ENCODE measurements at places on chromosomes 2 and 18.

DNA sequence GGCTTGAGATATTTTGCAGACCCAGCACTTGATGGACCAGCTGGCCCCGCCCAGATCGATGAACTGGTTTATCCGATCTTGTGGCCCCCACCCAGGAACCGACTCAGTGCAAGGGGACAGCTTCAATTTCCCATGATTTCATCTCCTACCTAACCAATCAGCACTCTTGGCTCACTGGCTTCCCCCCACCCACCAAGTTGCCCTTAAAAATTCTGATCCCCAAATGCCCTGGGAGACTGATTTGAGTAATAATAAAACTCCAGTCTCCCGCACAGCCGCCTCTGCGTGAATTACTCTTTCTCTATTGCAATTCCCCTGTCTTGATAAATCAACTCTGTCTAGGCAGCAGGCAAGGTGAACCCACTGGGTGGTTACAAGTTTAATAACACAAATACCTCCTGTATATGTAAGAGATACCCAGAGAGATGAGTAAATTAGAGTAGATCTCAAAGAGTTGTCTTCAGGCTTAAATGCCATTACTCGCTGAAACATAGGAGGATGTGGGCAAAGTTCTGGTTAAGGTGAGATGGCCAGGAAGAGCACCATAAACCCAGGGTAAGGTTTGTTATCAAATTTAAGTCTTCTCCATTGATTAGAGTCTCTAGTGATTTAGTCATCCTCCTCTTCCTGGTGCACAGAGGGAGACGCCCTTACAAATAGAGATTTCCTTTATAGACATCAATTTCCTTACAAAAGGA, 222.8 kb downstream of the ARL4C start:
- no peak for DNase-seq

DNA sequence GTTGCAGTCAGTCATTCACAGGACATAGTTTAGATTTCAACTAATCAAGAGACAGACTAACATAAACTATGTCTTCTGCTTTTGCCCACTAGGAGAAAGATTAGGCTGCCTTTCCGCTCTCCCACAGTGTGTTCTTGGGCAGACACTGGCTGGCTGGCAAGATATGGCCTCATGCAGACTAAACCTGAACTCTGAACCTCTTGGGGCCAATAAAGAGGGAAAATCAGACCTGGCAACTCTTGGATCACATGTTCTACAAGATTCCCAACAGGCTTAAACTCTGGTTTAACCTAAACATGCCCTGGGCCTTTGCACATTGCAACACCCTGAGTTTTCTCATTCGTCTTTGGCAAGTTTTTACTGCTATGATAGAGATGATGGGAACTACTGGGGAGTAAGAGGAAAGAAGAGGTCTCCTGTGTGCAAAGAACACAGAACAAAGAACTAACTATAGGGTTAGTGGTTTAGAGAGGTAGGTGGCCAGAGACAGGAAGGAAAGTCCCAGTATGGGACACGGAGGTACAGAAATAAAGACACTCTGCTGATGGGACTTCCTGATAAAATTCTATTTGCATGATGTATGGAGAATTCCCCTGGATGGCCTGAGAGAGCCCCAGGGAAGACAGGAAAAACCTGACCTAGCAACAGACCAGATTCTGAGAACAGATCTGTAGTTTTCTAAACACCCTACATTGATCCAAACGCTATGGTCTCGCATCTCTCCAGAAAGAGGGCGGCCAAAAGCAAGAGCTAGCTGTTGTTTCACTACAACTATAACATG, 2.0 kb upstream of the ATRAID start:
- no peak for DNase-seq

GRCh38 chr2:104919127-104919526, 65.2 kb downstream of the POU3F3 start:
- DNase-seq: no peak

DNA sequence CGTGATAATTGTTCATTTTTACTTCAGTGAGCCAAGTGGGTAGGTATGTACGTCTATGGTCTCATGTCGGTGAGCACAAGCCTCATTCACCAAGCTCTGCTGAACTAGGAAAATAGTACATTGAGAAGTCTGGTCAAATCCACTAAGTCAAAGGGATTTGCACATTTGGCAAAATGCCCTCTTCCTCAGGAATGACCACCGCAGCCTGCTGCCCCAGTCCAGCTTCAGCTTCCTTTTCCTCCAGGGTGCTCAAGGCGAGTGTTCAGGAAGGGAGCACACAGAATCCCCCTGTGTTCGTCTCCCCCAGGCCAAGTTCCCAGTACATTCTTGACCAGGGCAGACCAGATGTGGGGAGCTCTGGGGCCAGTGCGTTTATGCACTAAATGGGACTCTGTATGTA, 23.0 kb downstream of the TCF7L1 start:
- no peak for DNase-seq

DNA sequence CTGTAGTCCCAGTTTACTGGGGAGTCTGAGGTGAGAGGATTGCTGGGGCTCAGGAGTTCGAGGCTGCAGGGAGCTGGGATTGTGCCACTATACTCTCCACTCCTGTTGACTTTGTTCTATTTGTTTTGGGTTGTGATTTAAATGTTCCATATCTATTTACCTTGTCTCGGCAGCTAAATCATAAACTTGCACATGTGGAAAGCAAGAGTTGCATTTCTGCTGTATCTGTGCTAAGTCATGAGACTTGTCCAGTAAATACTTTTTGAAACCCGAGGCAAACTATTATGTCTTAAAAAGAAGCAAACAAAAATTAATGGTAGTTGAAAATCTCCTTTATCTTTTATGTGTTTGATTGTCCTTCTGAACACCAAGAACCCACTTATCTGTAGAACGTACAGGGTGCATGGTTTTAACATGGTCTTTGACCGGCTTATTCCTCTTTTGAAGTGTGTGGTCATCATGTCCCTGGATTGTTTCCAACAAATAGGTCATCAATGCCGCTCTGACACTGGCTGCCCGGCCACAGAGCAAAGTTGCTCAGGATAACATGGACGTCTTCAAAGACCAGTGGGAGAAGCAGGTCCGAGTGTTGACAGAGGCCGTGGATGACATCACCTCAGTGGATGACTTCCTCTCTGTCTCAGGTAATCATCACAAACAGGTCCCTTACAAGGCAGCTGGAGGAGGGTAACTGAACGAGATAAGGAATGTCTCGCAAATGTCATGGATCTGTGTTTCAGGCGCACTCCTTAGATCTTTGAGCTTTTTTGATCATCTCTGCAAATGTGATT, 241.1 kb upstream of the LRRTM1 start:
- no peak for DNase-seq

GRCh38 chr2:156182132-156182531, 150.4 kb downstream of the NR4A2 start:
- DNase-seq: no peak

- DNase-seq: no peak
Observed at GRCh38 chr2:226835420-226835795, 446 bp upstream of the RHBDD1 start.

DNA sequence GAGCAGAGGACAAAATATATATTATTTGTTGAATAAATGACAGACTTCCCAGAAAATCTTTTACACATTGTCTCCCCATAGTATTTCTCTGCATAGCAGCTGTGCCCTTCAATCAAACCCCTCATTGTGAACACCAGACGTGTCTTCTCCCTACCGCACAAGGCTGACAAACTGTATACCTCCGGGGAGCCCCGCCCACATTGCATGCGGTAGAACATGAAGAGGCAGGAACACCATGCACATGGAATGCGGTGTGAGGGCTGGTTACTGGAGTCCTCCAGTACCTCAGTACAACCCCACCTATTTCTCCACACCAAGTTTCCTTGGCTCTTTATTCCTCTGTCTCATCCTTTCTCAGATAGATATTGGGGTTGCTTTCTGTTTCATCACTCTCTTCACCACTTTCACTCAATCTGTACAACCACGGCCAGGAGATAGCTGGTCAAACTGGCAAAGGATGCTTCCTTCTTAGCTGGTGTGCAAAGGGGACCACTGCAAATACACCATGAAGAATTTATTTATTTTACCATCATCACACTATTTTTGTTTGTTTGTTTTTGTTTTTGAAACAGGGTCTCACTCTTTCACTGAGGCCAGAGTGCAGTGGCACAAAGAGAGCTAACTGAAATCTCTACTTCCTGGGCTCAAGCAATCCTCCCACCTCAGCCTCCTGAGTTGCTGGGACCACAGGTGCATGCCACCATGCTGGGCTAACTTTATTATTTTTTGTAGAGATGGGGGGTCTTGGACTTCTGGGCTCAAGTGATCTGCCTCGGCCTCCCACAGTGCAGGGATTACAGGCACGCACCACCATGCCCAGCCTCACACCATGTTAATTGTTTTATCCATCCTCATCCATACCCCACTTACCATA, 2.3 kb upstream of the NBAS start:
- no peak for DNase-seq

GRCh38 chr2:106144621-106145331, 49.3 kb downstream of the UXS1 start:
- no peak for DNase-seq

- DNase-seq: peak; percentile 50
Observed at GRCh38 chr18:4106407-4107033, 348.6 kb downstream of the DLGAP1 start.

DNA sequence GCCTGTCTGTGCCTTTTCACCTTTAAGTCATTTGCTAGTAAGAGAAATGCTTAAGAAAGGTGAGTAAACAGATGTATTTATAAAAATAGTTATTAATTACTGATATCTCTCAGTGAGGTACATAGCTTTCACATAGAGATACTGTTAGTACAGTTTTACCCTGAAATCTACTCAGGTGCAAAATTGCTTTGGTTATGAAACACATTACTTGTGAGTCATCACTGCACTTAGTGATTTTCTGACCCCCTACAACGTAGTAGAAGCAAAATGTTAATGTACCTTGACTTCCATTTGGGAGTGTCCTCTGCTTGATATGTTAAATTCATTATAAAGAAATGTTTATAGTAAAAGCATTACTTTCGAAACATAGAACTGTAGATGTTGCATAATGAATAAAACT, 6.5 kb downstream of the GLS start:
- DNase-seq: peak; percentile 29

DNA sequence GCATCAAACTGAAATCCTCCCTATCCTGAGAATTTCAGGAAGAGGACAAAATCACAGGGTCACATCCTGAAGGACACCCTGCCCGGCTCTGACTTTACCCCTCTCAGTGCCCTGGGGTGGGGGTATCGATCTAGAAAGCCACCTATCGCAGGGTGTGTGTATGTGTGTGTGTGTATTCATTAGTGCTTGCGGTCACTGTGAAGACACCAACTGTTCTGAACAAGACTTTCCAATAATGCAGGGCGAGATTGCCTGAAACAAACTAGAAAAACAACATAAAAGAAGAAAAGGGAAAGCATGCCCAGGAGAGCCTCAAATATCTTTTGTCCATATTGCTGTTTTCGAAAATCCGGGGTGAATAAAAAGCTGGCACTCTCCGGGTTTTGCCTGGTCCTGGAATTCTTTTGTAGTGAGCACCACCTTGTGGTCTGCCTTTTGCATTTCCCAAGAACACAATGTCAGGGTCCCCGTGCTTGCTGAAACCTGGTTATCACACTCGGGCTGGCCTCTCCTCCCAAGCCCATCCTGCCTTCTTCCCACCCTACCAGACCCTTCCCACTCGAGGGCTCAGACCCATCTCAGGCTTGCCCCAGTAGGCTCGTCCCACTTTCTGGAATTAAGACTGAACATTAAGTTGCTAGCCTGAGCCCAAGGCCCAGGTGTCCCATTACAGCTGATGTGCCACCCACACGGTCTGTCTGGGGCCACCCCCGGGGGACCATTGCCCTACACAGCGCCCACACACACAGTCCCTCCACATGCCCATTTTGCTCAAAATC, 25.0 kb upstream of the COPS8 start:
- peak; percentile 20 for DNase-seq
